LHCN-M2 (cell line): ENCODE measurements at places on chromosomes 2 and 18.
A peak's percentile ranks its signal among the peaks of the same experiment; 100 is the strongest.

GRCh38 chr2:99672766-99673350 lies 183.0 kb upstream of the REV1 start:
- DNase-seq: no peak

GRCh38 chr2:5453220-5454050 lies 238.7 kb upstream of the SOX11 start:
- no peak for DNase-seq

DNA sequence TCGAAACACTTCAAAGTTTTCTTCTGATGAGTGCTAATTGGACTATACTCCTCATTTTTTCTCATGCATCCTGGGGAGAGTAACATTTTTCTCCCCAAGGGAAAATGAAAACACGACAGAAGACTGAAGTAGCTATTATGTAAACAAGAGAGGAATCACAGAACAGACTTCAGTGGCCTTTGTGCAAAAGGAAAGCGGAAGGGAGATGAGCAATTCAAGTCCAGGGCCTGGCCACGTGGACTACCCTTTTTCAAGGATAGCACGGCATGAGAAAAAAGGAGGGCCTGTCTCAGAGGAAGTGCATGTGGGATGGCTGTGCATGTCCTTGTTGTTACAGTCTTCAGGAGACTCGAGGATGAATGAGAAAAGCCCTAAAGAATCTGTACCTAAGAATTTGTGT lies 43.8 kb upstream of the KCNE4 start:
- peak; percentile 58 for DNase-seq

DNA sequence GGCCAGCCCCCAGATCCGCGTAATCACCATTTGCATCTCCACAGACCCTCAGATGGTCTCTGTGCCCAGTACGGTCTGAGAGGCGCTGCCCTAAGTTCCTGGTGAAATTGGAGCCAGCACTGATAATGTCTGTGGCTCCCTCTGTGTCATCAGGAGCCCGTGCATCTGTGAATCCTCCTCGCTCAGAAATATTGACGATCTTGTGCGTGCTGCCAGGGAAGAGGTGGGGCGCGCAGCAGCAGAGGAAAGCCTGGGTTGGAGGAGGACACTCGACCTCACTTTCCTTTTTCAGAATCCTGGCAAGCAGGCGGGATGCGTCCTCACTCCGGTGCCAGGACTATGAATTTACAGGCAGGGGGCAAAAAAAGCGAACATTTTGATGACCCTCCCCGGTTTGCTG lies 686.1 kb upstream of the SALL3 start:
- DNase-seq: no peak

DNA sequence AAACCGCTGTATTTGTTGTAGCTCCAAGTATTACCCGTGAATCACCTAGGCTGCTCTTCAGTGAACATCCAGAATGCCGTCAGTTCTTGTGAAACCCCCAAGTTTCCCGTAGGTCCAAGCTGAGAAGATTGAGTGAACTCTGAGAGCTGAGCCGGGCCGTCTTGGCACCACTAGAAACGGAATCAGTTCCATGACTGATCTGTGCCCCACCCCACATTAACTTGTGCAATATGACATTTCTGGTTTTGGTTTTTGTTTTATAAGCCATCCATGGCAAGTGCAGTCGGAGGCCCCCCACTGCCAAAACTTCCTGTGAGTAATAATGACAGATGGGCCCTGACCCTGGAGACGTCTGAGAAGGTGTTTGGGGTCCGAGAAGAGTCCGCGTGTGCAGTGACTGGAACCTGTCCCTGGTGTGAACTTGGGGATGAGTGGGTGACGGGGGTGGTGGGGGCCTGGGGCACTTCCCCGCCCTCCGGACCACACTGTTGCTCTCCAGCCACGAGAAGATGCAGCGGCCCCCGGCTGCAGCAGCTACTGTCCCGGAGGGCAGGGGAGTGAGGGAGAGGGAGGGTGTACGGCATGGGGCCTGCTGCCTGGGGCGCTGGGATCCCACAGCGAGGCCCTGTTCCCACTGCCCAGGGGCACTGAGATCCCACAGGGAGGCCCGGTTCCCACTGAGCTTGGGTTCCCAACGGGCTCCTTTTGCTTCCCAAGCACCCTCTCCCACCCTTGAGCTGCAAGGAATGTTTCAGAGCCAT lies 26.5 kb downstream of the NFATC1 start:
- no peak for DNase-seq

- peak; percentile 59 for DNase-seq
Observed at GRCh38 chr2:42086500-42086953, 38.7 kb downstream of the PKDCC start.

DNA sequence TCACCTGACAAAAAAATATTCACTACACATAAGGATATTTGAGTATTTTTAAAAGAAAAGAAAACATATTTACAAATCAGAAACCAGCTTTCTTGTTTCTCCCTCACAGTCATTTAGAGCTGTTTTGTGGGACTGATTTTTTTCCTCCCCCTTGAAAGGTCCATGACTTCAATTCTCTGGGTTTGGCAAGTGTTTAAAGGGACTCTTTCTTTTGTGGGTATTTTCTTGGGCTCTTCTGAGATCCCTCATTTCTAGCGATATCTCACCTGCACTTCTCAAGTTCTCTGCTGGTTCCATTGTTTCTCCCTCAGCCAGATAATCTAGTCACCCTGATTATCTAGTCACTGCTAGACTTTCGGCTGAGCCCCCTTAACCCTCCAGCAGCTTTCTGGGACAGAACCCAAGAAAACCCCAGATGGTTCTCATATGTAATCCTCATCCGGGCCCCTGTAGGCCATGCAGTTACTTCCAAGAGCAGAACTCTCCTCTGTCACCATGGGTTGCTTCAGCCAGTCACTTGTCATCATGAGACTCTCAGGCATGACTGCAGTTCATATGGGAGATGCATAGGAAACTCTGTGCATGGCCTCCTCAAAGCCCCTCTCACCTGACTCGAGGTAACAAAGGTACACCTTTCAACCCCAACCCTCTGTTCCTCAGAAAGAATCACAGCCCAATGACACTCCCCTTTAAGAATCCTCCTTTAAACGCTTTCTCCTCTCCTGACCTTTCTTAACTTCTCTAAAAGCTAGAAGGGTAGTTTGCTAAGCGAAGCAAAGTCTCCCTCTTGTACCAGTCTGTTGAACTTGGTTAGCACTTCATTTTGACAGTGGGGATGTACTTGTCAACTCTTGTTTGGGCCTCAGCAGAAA lies 36.7 kb upstream of the ITGA4 start:
- no peak for DNase-seq

DNA sequence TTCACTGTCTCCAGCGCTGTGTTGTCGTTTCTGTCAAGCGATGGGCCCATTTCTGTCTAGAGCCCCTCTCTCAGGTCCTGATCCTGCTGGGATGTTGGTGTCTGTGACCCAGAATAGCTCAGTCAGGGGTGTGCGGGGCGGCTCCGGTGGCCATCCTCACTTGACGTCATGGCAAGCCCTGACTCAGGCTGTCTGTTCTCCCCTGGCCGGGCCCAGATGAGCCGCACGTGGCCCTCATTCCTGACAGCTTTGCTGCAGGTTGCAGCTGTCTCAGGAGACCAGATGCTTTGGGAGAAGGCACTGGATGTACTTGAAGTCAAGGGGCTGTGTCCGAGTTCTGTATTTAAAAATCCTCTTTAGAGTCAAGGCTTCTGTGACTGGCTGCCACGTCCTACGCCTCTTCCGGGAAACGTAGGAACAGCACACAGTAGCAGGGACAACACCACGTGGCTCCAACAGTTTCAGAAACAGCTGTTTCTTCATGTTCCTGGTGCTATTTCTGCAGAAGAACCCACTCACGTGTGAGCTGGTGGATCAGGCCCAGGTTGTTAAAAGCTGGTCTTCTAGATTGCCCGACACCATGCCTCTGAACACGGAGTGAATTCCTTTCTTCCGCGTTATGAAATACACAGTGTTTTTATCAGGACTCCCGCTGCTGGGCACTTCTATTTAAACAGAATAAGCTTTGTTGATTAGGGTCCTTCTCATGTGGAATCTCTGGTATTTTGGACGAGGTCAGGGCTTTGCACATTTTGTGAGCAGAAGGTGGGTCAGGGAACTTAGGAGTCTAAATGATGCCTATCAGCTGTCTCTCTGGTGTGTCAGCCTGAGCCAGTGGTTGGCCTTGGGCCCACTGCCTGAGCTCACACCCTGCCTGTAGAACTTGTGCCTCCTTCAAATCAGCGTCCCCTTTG lies 28.3 kb upstream of the NTSR2 start:
- peak; percentile 92 for DNase-seq

- DNase-seq: no peak
Observed at GRCh38 chr2:240798327-240798905, 21.6 kb downstream of the KIF1A start.

DNA sequence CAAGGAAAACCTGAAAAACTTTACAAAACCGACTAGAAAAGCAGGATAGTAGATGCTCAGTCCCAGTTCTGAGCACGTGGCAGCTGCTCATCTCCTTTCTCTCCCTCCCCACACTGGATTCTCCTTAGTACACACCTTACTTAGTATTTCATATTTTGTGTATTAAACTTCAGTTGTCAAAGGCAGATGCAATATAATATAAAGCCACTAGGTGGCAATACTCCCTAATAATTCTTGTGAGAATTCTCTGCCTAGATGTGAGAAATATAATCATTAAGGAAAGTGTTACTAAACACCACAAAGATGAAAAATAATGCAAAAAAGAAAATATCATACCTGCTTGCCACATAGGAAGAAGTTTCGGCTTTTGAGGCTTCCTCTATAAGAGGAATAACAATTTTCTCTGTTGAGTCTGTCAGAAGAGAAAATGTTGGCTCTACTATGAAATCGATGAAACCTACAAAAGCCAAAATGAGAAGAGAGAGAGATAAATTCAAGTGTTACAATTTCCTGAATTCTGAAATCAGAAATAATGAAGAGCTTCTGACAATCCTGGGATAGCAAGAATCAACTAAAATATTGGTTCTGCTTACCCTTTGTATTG lies 200.6 kb downstream of the PPP1R1C start:
- DNase-seq: peak; percentile 50

- no peak for DNase-seq
Observed at GRCh38 chr2:28430377-28430765, 37.7 kb downstream of the FOSL2 start.

GRCh38 chr2:16513626-16514025 lies 152.0 kb downstream of the CYRIA start:
- no peak for DNase-seq

DNA sequence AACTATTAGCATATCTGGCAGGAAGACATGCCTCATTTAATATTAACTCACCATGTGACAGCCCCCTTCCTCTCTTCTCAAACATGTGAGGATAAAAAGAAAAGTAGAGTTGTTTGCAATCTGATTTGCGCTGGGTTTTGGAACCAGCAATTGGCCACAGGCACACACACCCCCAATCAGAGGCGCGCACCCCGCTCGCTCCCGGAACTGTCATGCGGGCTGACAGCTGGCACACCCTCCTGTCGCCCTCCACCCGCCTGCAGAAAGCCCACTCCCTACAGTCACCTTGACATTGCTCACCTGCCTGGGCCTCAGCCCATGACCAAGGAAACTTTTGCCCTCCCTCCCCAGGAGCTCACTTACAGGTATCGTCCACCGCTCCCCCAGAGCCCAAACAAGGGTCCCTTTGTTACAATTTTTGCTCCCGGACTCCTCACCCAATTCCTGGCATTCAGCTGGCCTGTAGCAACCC lies 1.1 kb downstream of the COBLL1 start:
- peak; percentile 25 for DNase-seq

DNA sequence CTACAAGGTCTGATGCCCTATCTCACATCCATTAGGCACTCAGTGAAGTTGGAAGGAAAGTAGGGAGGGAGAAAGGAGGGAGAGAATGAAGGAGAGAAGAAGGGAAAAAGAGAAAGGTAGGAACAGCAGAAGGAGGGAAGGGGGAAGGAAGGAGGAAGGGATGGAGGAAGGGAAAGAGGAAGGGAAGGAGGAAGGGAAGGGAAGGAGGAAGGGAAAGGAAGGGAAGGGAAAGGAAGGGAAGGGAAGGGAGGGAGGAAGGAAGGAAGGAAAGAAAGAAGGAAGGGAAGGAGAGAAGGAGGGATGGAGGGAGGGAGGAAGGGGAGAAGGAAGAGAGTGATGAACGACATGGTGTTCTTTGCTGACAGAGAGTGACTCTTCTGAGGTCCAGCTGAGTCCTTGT lies 468.9 kb upstream of the MYT1L start:
- no peak for DNase-seq

- DNase-seq: peak; percentile 89
Observed at GRCh38 chr2:119240311-119241204, 16.9 kb downstream of the STEAP3 start.

- no peak for DNase-seq
Observed at GRCh38 chr2:121102941-121103340, 182.1 kb downstream of the TFCP2L1 start.

DNA sequence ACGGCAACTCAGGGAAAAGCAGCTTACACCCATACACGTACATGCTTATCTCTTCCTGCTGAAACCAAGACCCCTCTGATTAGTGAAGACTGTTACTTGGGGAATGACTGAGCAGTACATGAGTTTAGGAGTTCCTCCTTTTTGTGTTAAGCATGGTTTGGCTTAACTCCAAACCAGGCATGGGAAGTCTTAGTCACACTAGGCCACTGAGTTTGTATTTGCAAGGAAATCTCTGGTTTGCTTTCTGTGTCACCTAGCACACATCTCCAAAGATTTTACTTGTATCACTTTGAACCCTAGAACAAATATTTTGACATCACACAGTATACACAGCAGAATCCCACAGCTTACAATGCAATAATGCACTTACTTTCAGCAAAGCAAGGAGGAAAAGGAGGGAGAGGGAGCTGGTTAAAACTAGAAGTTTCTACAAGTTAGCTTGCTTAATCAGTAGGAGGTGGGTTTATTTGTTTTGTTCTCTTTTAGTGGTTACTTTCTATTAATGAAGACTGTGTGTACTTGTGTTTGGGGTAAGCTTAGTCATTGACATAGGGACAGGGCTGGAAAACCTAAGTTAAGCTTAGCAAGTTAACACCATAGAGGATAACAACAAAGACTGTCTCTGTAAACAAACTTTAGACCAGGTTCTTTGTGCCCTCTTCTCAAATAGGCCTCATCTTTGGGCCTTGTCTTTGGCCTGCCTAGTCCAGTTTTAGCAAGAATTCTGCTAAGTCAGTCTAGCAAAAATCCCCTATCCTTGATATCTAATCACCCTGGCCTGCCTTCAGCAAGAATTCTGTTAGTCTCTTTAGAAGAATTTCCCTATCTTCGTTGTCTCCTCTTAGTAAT lies 219.4 kb downstream of the MREG start:
- DNase-seq: peak; percentile 97

- DNase-seq: peak; percentile 36
Observed at GRCh38 chr2:237456200-237456843, 30.7 kb upstream of the MLPH start.

GRCh38 chr2:61357681-61358080 lies 113.2 kb downstream of the USP34 start:
- no peak for DNase-seq
